Activated CD4-positive, alpha-beta T cell treated with anti-CD3 and anti-CD28 coated beads for 36 hours (primary cell): ENCODE measurements at places on chromosomes 1 and 21.
A peak's percentile ranks its signal among the peaks of the same experiment; 100 is the strongest.

- peak; percentile 18 for DNase-seq
These were observed 24.3 kb upstream of the PLCH2 start for GRCh38 chr1:2451741-2452140.

DNA sequence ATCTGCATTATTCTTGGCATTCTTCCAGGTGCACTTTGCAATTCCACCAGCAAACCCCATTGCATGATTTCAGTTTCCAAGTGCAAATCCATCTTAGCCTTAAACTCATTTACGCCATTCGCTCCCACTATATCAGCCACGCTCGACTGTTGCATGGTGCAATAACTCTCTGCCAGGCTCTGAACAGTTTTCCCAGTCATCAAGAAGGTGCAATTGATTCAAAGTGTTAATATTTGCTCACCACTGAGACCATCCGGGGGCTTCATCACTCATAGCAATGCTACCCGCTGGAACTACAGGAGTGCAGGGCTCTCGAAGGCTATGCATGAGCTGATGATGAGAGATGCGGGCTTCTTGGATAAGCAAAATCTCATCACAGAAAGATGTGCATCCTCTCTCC lies 488.2 kb downstream of the OMA1 start:
- no peak for DNase-seq

GRCh38 chr21:34812504-34813265 lies 143.9 kb downstream of the CLIC6 start:
- no peak for DNase-seq

DNA sequence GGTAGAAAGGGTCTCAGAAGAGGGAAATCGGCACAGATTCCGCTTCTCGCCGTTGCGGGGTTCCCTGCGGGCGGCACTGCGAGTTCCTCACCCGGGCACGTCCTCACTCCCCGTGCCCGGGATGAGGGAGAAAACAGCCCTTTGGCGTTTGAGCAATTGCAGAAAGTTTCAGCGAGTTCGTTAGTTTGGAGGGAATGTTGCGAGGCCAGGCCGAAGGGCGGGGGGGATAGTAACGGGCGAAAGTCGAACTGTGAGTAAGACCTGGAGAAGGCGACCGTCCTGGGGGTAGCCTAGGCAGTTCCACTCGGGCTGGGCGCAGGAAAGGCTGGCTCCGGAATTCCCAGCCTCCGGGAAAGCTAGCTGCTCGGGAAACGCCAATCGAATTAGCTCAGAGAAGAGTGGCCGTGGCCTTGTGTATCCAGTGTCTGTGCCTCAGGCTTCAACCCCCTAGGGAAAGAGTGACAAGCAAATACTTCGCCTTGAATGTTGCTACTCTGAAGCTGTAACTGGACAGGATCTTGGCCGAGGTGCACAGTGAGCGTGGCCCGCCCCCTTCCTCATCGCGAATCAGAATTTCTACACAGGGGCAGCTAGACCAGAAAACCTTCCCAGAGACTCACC lies 787 bp downstream of the PTGFR start:
- DNase-seq = no peak

DNA sequence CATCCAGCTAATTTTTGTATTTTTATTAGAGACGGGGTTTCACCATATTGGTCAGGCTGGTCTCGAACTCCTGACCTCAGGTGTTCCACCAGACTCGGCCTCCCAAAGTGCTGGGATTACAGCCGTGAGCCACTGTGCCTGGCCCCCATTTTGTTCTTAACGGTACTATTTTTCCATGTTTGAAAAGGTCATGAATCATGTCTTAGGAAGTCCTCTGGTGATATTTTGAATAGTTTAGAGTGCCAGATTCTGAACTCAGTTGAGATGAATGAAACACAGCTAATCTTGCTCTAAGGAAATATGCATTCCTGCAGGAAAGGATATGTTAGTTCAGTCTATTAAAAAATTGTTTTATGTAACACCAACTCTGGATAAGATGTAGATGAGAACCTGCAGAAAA lies 62.6 kb upstream of the ATP2B4 start:
- DNase-seq = no peak

- DNase-seq = no peak
These were observed 156.9 kb downstream of the DHRS3 start for GRCh38 chr1:12460911-12461621.

- peak; percentile 35 for DNase-seq
These were observed 1412.7 kb downstream of the KCNT2 start for GRCh38 chr1:195195423-195196057.

- no peak for DNase-seq
These were observed 281.0 kb upstream of the RUNX1 start for GRCh38 chr21:35329940-35330660.

- DNase-seq = no peak
These were observed 51.8 kb upstream of the SYT14 start for GRCh38 chr1:209886219-209886536.
